NT2/D1 (cell line): ENCODE measurements at places on chromosomes 5 and 9.

GRCh38 chr5:920321-920720, 27.6 kb downstream of the TRIP13 start:
- DNase-seq, result no peak

GRCh38 chr9:36018891-36019720, 17.6 kb upstream of the RECK start:
- no peak for DNase-seq

GRCh38 chr5:116454417-116454927, 120.2 kb downstream of the SEMA6A start:
- DNase-seq, result no peak

DNA sequence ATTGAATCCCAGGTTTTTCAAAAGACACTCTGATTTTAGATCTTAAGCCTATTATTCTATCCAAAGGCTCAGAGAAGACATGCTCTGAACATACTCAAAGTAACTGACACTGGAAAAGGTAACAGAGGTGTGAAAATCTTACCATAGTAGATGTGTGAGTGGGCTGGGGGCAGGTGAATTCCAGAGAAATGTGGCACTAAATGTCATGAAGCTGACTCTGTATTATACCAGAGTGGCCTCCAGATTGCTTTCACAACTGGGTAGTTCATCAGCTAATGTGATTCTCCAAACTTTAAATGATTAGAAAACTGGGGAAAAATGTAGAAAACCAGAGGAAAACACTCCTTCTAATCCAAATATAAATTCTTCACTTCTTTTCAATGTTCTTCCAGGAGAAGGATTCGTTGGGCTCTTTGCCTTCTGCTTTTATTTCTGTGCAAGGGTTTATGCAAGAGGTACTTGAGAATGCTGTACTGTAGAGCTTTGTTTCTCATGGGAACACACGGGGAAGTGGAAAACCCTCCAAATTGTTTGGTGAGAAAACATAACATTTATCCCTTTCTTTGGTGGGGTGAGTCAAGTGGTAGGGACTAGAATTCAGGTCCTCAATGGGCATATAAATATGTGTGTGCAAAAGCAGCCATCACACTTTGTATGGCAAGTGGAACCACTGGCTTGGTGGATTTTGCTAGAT, at the start of gene SCGB3A2:
SCGB3A2 (plus strand) TSS at position 646 of the 694 bp plus-strand sequence. CDS start 93 bp downstream, outside the sequence.
- no peak for DNase-seq

GRCh38 chr9:116323571-116323970, 170.0 kb downstream of the PAPPA start:
- DNase-seq, result no peak

- no peak for DNase-seq
These were observed 1.3 kb upstream of the FBLL1 start for GRCh38 chr5:168527756-168528295.

- no peak for DNase-seq
These were observed 135.1 kb downstream of the PAPPA start for GRCh38 chr9:116288658-116289057.

- no peak for DNase-seq
These were observed 2062.2 kb upstream of the CDH6 start for GRCh38 chr5:29131285-29131684.

DNA sequence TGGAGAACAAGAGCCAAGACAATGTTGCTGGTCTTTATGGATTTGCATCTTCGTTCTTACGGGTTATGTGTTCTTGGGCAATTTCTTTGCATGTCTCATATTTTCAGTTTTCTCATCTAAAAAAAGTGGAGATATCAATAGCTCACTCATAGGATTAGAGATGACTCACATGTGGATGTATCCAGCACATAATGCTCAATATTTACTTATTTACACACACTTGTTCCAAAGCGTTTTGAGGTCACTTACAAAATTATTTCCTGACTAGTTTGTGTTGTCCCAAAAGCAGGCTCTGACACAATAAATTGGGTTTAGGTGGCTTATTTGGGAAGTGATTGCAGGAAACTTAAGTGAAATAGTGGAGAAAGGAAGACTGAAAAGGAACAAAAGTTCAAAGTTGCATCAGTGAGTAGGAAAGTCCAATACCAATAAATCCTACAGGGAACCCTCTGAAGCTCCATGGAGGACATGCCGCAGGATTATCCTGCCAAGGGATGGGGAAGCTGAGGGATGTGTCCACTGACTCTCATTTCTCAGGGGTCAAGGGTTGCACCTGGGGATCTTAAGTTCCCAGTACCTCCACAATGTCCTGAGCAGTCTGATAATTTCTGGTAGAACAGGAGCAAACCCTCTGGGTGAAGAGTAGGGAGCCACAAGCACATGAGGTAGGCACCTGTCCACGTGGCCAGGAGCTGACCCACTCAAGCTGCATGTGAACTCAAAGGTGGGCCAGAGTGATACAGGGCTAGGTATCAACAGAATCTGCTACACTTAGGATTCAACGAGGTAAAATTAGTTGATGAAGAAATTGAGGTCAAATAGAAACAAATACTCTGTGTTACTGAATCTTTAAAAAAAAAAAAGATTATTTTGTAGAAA, 37.4 kb upstream of the SLC44A1 start:
- DNase-seq, result no peak

DNA sequence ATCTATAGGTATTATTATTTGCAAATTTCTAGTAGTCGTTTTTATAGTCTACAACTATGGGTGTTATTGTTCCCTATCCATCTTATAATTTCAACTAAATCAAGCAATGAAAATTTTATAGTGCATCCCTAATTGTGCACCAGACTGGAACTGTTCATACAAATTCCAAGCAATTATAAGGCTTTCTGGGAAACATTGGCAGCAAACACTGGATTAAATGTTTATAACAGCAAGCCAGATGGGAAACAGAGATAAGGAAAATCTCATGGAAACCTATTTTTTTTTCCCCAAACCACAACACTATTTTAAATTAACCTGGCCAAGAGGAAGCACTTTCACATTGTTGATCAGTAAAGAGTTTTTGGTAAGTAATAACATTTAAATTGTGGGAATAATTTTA, 524.3 kb downstream of the RASEF start:
- no peak for DNase-seq

DNA sequence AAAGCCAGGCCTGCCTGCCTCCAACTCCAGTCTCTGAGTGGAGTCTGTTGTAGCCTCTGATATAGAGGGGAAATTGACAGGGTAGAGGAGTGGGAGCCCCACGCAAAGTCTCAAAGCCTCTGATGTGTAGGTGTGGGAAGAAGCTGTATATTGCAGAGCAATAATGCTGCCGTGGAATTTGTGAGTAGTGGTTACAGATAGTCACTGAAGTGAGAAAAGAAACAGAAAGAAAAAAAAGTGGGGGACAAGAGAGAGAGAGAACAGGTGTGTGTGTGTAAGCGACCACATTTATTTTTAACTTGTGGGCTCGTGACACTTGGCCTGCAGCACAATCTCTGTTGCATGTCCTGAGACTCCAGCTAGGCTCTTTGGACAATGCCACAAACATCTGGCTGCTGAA, 227.8 kb downstream of the NSG2 start:
- no peak for DNase-seq
